T-helper 17 cell (primary cell): ENCODE measurements at places on chromosomes 7 and 10. TPM values are rescaled to one million over a fixed set of nuclear protein-coding genes. Genes with fewer than 3 reads are reported as not detected.

DNA sequence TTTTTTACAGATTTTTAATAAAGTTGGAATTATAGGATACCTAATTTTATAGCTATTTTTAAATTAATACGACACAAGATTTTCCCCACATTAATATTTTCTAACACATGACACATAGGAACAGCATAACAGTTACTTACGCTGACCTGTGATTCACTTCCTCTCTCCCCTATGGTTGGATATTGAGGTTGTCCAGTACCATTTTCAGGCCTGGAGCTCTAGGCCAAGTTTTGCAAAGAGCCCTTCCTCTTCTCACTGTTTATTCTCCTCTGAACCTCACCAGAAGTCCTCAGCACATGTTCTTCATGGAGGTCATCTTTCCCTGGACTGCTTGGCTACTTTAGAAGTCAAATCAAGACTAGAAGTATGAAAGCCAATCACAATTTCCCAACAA lies 28.2 kb downstream of the LYZL1 start:
- no peak for DNase-seq

DNA sequence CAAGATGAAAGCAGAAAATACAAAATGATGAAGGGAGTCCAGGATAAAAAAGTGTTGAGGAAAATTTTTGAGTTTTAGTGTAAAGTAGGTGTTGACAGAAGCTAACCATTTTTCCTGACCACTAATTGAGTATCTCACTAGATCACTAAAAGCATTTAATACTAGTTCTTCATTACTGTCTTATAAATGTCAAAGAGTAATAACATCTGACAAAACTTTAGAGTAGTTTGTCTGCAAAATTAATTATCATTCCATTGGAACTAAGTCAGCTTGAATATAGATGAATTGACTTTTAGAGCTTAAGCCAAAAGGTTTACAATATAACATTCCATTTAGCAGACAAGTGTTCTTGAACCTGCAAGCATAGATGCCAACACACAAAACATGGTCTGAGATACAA lies 232.9 kb downstream of the FOXP2 start:
- no peak for DNase-seq

DNA sequence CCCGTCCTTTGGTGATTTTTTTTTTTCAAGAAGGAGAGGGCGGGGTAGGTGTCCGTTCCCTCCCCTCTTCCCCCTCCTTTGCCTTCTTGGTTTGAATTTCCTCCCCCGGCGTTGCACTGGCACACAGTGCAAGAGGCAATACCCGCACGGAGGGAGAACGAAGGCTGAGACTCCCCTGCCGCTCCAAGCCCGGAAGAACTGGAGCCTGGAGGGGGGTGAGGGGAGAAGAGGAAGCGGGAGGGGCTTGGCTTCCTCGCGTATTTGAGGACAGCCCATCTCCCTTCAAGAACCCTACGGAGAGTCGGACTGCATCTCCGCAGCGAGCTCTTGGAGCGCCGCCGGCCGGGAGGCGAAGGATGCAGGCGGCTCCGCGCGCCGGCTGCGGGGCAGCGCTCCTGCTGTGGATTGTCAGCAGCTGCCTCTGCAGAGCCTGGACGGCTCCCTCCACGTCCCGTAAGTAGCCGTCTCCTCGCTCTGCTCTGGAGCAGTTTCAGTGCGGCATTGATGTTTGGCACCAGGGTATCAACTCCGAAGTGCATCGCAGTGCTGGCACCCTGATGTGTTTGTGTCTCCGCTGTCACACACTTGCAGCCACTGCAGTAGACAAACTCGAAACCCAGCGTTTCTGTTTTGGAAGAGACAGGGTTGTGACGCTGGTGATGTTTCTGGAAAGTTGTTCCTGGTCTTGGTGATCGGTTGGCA lies at the start of gene CNTNAP2:
Gene CNTNAP2 (plus strand): TSS at position 281 of the 702 bp plus-strand sequence. CDS start 76 bp downstream, at position 357.
- DNase-seq = no peak

DNA sequence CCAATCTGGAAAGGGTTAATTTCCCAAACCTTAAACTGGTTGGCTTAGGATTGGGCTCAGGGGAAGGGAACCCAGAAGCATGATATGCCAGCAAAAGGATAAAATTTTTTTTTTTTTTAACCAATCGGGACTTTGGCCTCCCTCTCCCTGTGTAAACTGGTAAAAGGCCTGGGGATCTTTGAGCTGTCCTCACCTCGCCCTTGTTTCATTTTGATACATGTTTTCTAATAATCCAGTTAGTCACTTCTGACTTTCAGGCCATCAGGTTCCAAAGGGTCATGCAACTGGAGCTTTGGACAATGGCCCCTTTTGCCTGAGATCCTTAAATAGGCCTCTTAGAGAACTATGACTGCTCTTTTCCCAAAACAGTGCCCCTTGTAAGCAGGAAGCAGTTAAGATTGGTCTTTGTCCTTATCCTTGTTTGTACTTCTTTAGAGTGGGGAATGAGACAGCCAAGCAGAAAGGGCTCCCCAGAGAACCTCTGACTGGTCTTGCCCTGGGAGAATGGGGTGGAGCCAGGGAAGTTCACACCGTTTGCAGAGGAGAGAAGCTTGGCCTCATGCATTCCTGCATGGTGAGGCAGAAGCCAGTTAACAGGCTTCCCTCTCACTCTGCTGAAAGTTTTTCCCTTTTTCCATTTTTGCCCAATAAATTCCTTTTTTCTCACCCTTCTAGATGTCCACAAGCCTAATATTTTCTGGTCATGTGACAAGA lies 424.2 kb upstream of the CNTNAP2 start:
- DNase-seq = no peak

Gene ATP6V1F
- total RNA-seq = 62.5 TPM

Gene PTF1A
- not detected for total RNA-seq

Gene PNLIPRP2
- total RNA-seq = not detected
